Jurkat, Clone E6-1 (cell line): ENCODE measurements at places on chromosomes 2 and 18.
A peak's percentile ranks its signal among the peaks of the same experiment; 100 is the strongest.

DNA sequence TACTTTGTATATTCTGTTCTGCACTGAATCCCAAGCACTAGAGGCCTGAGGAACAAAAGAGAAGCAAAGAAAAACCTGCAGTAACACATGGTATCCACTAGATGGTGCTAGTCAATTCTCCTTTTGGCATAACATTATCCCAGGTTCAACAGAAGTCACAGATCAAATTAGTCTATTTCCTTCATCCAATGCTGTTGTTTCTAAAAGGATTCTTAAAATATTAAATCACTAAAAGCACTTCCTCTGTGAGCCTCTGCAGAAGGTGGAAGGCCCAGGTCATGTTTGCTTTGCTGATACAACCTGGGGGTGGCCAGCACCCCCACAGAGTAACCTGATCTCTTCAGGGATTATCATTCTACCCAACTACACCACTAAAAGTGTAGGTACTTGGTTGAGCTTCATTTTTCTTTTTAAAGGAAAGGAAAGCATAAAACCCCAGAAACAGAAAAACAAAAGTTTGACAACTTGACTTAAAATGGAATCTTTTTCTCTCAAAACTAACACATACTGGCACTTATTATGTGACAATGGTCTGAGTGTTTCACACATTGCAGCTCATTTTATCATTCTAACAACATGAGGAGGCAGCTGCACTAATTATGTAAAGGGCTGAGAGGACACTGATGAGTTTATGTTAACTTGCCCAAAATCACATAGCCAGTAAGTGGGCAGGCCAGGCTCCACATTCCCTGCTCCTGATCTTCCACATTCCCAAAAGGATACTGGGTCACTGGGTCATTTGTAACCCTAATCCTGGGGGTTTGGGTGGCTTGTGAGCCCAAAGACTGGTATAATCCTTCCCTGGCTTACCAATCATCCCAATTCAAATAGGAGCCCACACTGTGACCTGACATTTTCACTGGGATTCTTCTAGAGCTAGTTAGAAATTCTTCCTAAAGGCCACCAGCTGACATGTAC lies 66.8 kb upstream of the DNER start:
- DNase-seq = peak; percentile 39

DNA sequence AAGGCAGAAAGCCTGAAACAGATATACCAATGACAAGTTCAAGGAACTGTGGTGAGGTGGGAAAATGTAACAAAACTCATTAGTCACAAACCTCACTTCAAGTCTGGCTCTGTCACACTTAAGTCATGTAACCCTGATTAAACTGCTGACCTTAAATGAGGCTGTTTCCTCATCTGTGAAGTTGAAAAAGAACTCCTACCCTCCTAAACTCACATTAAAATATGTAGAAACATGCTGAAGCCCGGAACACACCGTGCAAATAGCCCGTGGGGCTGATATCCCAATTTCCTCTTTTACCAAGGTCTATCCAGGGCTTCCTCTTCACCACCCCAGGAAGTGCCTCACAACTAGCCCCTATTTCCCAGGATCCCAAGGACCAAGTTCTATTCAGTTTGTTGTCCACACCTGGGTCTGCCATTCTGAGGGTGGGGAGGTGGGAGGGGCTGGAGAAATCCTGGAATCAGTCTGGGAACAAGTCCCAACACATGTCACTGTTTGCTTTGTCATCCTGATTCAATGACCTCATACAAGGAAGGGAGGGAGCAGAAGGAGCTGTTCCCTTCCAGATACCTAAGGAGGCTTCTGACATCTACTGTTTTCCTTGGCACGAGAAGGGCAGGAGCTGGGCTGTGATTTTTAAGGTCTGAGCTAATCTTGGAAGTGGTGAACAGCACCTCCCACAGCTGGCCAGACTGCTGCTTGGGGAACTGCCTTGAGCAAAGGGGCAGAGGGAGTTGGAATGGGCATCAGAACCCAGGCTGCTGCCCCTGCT lies 42.3 kb downstream of the SLC4A1AP start:
- DNase-seq = no peak

GRCh38 chr2:42116195-42117181 lies 52.7 kb upstream of the EML4 start:
- no peak for DNase-seq

- DNase-seq = no peak
Observed at GRCh38 chr2:174327841-174328113, 7.0 kb upstream of the SP9 start.

DNA sequence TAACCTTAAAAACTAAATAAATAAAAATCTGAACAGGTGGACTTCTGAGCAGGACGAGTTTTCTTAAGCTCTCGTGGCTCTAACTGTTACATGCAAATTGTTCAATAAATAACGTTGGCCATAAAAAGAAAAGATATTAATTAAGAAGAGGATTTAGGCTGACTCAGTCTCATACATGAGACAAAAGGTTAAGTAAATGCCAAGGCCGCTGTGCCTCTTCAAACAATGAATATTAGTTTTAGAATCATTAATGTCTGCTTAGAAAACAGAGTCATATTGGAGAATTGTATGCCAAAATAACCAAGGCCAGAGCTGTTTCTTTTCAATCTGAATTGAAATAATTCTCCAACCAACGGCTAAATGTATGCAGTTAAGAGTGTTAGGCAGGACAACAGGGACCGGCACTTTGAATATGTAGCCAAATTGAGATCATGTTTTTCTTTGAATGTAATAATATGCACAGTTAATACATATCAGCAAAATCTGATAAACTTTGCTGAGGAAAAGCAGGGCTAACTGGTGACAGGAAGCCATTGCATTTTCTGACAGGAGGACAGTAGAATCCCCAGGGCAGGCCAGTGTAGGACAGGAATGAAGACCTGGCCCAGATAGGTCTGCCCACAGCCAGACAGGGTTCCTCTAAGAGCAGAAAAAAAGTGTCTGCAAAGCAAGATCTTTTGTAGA lies 1041.4 kb upstream of the FANCL start:
- DNase-seq = no peak

DNA sequence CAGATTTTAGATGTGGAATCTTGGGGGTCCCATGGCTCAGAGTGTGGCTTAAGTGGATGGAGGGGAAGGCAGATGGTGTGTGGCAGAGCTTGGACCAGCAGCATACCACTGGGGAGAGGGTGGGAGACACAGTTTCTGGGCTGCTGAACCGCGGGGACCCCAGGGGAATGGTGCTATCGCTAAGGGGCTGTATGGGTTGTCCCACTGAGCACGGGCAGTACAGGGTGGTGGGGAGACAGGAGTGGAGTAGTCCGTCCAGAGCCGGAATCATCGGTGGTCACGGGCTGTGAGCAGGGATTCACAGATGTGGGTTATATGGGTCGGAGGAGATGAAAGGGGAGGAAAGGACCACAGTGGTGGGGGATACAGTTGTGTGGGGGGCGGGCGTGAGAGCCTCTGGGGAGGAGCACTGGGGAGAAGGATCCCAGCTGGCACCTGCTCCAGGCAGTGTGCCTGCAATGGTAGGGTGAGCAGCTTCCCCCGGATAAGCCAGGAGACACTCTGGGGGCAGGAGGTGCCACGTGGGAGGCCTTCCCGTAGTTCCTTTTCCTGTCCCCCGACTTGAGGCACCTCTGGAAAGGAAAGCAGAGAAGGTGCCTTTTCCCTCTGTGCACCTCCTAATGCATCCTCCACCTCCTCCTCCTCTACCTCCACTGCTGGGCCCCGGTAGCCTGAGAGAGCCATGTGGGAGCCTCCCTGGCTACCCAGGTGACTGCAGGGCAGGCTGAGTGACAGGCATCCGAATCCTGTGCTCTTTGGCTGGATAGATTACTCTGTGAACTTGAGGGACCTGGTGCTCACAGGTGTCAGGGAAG lies 24.9 kb downstream of the IGFBP5 start:
- DNase-seq = no peak

- no peak for DNase-seq
Observed at GRCh38 chr2:241931976-241932898, 62.7 kb downstream of the RTP5 start.

DNA sequence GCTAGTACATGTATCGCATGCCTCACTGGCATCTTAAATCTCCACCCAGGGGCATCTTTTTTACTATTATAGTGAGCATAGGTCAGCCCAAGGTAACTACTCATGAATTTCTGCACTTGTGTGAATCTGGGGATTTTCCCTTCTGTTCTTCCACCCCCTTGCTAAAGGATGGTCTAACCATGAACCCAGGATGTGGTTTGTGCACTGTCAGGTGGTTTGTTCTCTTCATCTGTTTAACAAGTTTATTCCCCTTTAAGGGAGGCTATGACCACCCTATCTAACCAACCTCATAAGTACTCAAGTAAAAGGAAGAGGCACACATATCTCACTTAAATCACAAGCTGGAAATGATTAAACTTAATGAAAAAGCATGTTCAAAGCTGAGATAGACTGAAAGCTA lies 243.0 kb downstream of the RPRM start:
- peak; percentile 71 for DNase-seq

DNA sequence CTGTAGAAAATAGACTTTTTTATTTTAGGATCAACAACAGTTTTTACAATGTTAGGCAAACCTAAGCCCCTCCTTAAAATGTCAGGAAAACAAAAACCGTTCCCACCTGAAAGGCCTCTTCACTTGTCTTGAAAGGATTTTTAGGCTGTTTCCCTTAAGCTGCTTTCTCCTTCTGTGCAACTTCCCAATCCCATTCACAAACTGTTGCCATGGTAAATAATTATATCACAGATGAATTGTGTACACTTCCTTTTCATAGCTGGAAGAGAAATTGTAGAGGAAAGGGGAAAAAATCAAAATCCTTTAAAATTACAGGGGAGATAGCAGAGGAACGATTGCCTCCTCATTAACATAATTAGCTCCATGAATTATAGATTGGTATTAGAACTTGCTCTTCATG lies 1488.0 kb upstream of the CELF4 start:
- no peak for DNase-seq

- no peak for DNase-seq
Observed at GRCh38 chr2:38121481-38121880, 45.5 kb upstream of the CYP1B1 start.

GRCh38 chr2:13091861-13092378 lies 375.2 kb downstream of the TRIB2 start:
- no peak for DNase-seq

- DNase-seq = no peak
Observed at GRCh38 chr2:25441353-25441752, 99.6 kb upstream of the DNMT3A start.

DNA sequence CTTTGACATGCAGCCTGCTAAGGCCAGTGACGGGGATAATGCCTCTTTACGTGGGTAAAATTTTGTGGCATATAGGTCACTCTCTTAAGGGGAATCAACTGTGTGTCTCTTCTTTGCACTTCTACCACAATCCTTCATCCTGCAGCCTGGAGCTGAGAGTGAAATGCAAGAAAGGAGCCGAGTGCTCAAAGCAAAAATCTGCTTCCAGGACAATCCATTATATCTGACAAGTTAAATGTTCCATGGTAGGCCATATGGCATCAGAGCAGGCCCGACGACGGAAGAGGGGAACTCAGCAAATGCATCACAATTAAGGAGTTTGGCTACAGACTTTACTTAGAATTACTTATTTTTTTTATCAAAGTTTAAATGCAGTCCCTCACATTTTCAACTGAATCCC lies 171.2 kb downstream of the TCF4 start:
- DNase-seq = no peak

DNA sequence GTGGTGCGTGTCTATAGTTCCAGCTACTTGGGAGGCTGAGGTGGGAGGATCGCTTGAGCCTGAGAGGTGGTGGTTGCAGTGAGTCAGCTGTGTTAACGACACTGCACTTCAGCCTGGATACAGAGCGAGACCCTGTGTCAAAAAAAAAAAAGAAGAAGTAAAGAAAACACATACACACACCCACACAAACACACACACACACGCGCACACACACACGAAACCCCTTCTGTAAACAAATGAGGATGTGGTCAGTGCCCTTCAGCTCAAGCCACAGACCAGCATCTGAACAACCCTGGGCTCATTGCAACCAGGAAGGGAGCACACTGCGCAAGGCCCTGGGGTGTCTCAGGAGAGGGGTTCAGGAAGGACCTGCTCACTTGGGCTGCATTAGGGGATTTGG lies 47.9 kb upstream of the KCNF1 start:
- DNase-seq = no peak
